T follicular helper cell (primary cell): ENCODE measurements at places on chromosomes 1 and 21.
A peak's percentile ranks its signal among the peaks of the same experiment; 100 is the strongest.

GRCh38 chr21:25893191-25893590 is 158.4 kb downstream of the GABPA start:
- DNase-seq = no peak

DNA sequence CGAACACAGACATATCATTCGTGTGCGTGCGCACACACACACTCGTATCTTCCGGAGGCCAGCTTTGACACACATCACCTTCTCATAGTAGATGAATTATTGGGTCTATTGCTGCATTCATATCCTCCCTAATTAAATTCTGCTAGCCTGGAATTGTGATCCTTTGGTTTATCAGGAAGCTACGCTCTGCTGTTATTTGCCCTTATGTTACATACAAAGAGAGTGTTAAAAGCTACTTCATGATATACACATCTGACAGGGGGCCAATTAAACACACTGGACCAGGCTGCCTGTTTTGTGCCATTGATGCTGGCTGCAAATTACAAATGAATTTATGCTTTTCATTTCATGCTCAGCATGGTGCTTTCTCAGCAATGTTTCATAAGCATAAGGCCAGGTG is 252.0 kb downstream of the RHOU start:
- no peak for DNase-seq

GRCh38 chr1:185732951-185733350 is 1.2 kb upstream of the HMCN1 start:
- DNase-seq = no peak

- DNase-seq = no peak
Measured at GRCh38 chr21:43696214-43696613, 22.7 kb upstream of the PDXK start.

GRCh38 chr21:28253338-28253737 is 739.3 kb downstream of the LTN1 start:
- DNase-seq = no peak

DNA sequence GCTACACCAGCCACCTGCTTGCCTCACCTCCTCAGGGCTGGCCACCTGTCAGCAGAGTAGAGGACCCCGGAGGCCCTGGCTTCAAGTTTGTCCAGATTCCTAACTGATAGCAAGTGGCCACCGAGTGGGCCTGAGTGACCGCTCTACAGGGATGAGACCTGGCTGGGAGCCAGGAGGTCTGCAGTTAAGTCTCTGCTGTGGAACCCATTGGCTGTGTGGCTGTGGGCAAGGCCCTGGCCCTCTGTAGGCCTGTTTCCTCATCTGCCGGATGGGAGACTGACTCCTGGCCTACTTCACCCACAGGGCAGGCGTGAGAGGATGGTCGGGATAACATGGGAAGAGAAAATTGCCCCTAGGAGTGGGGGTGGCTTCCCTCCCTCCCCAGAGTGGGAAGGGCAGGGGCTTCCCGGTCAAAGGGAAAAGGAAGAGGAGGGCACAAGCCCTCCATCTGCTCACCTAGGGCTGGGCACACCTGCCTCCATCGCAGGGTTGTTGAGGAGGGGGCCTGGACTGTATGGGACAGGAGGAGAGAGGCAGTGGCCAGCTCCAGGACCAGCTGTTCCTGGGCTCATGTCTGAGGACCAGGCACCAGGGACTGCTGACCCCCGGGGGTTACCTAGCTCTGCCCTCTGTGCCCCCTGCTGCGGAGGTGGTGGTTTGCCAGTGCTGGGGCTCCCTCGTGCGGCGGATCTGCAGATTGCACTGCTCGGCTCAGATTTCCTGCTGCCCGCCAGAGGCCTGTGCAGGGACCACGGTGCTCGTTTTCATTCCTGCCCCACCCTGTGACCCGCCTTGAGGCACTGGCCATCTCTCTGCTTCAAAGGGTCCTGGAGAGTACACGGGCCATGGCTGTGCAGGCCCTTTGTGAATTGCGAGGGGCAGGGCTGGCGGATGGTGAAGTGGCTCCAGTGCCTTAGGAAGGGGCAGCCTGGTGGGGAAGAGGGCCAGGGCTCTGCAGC is 9.1 kb upstream of the MTFR1L start:
- DNase-seq = peak; percentile 62

DNA sequence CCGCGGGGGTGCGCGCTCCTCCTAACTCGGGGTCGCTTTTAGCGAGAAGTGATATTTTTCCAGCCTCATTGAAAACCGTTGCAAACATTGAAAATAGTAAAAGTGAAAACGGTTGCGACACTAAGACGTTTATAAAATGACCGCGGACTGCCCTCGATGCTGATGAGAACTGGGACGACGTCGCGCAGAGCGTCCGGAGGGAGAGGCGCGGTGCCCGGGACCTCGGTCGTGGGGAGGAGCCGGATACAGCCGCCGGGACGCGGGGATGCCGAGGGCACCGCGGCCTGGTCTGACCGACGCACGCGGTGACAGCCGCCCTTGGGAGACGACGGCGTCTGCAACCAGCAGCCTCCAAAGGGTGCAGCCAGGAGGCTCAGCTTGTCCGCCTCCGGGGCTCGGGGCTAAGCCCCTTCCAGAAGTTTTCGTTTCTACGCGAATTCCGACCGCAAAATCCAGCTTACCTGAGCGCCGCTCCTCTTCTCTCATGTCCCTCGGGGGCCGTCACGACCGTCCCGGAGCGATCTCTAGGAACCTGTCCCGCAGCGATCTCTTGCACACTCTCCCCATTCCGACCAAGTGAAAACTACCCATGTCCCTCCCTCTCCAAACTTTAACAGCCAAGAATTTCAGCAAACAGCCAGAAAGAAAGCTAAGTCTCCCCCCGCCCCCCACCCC is 144.4 kb upstream of the ETS2 start:
- DNase-seq = no peak

DNA sequence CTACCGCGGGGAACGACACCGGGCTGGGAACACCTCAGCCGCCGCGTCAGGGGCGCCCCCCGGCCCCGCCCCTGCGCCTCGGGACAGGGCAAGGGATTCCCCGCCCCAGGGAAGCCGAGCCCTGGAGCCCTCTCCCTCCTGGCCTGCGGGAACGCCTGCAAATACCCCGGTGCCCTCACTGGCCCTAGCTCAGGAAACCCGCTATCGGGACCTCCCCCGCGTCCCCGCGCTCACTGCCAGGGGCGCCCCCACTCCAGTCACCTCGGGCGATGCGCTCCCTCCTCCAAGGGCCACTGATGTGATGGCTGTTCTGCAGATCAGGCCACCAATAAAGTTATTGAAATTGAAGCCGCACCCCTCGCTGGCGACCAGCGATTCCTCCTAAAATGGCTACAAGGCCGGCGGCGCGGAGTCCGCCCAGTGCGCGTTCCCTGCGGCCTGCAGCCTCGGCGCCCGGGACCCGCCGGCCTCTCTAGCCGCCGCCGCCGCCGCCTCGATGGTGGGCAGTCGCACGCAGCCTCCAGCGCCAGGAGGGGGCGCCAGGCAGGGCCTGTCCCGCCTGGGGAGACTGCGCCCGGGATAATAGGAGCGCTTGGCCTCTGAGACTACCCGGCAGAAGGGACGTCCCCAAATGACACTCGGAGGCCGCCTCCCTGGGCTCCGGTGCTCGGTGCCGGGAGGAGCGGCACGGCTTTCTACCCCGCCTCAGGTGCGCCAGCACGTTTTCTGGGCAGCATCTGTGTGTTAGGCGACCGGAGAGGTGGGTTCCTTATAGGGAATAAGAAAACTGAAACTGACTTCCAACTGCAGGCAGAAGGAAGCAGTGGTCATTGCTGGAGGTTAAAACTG is at the start of gene PRKAB2:
Gene PRKAB2 (minus strand): TSS at position 303 of the 849 bp plus-strand sequence. CDS start 326 bp downstream, outside the sequence.
- peak; percentile 61 for DNase-seq

DNA sequence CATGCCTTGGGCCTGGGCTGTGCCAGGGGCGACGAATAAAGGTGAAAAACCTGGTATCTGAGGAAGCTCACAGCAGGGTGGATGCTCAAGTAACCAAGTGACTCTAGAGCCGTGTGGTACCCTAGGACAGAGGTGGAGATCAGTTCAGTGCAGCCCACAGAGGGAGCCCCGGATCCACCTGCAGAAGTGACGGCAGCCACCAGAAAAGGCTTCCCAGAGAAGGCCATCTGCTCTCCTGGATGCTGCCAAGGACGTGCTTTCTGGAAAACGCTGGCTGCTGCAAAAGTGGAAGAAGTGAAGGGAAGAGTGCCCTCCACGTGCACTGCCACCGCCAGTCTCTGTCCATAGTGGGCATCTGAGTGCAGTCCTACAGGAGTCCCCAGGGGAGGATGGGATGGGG is 27.7 kb downstream of the TMCO4 start:
- no peak for DNase-seq

DNA sequence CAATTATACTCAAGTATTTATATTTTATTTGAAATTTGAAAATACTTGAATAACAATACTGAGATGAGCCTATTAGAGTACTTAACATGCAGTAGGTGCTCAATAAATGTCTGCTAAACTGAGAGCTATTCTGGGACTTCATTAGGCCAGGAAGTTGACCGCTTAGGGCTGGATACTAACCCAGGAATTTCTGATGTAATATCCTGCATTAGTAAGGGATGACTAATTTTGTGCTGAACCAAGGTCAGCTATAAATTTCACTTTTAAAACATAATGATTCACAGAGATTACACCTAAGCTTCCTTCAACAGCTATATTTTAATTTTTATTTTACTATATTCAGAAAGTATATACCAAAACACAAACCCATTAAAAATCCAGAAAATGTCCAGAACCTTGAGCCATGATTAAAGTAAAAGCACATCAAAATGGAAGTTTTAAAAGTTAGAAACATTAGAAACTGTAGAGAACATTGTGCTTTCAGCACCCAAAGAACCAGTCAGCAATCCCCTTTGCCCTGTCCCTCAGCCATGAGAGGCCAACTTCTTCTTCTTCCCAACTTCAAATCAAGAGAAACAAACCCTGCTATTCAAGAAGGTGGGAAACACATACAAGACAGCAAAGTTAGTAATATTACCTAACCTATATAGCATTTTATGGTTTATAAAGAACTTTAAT is 35.4 kb downstream of the WNT2B start:
- DNase-seq = no peak

GRCh38 chr21:46628868-46629267 is 6.6 kb upstream of the PRMT2 start:
- no peak for DNase-seq

GRCh38 chr1:206953126-206953525 is 6.9 kb upstream of the PIGR start:
- no peak for DNase-seq

DNA sequence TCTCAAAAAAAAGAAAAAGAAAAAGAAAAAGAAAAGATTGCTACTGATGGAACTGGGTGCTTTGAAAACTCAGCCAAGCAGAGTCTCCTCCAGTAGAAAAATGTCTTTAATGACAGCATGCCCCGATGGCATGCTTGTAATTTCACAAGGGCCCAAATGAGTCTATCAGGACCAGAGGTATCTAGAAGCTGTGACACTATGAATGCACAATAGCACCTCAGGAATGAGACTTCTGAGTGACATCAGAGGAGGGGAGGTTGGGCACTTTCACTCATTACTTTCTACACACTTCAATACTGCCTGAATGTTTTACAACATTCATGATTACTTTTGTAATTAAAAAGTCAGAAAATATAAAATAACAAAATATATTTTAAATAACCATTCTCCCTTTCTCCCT is 15.1 kb upstream of the CD58 start:
- no peak for DNase-seq

DNA sequence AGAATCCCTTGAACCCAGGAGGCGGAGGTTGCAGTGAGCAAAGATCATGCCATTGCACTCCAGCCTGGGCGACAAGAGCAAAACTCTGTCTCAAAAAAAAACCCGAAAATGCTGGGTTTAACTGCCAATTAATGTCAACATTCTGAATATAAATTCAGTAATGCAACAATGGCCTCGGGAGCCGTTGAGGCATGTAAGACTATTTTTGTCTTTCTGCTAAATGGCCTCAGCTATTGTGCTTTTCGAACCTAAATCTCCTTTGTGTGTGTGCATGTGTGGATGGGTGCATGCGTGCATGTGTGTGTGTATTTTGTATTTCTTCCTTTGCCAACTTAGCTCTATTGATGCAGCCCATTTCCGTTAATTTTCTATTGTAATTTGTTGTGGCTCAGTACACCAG is 31.6 kb downstream of the CLIC4 start:
- no peak for DNase-seq

DNA sequence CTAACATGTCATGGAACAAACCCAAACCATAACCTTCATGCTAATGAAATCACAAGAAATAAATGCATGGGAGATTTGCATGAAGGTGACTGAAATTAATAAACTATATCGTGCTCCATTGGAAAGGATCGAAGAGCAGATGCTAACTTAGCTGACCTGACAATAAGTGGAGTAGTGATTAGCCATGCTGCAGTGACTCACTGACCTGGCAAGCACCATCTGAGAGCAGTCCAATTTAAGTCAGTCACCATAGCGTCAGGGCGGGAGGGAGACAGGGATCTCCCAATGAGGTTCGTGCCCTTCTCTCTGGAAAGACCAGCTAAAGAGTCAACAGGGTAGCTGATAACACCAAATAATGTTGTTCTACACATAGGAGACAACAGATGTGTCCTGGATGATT is 21.5 kb downstream of the OLIG2 start:
- no peak for DNase-seq

- DNase-seq = no peak
Measured at GRCh38 chr1:54153535-54154439, 987 bp upstream of the CDCP2 start.

- no peak for DNase-seq
Measured at GRCh38 chr1:225915538-225915991, 8.5 kb downstream of the PYCR2 start.

DNA sequence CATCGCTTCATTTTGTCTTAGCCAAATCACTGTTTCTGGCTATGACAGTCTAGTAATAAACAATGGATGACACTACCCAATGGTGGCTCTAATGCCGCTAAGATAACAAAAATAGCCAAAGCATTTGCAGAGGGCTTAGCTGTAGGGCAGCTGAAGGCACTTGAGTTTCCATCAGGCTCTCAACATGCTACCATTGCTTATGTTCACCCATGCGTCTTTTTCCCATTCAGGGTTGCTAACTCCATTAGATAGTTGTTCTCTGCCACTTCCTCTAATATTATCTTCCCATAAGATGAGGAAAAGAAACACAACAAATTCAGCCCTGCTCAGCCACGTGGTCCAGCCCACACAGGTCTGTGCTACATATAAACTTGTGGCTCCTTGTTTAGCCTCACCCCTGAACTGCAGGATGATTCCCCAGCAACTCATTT is 159.6 kb downstream of the TOMM20 start:
- no peak for DNase-seq

DNA sequence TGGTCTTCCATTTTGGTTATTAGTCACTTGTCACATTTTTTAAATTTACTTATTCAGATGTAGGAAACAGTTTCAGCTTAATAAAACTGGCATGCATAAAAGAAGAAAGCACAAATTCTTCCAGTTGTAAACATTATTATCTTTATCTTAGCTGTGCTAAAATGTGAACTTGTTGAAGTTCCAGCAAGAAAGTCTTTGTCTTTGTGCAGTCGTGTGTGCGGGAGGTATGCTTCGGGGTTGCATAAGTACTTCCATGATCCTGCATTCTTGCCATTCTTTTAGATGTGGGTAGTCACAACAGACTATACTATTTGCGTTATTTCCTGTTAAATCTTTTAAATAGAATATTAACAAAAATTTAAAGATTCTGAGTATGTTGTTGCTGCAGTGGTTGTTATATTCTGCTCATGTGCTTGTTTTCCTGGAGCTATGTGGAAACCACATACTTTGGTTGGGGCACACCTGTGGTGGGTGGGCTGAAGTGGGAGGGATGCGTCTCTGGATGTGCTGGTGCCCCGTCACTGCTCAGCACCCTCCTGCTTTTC is 49.9 kb downstream of the CBS start:
- DNase-seq = no peak

GRCh38 chr1:91729621-91730358 is 156.2 kb downstream of the TGFBR3 start:
- DNase-seq = no peak
